ENCODE measurements at places on chromosomes 7 and 10.
A peak's percentile ranks its signal among the peaks of the same experiment; 100 is the strongest.

DNA sequence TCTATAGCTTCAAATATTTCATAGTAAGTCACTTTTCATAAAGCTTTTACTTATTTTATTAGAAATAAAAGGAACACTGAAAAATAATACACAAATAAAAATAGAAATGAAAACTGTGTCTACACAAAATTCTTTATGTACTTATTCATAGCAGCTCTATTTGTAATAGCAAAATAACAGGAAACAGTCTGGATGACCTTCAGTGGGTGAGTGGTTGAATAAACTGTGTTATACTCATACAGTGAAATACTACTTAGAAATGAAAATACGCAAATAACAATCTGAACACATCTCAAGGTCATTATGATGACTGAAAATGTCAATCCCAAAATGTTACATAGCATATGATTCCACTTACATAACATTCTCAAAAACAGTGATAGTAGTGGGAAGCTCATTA lies 138.7 kb upstream of the PCLO start:
- DNase-seq: no peak

GRCh38 chr10:86979977-86980448 lies 11.7 kb downstream of the ADIRF start:
- peak; percentile 63 for DNase-seq

- DNase-seq: no peak
Observed at GRCh38 chr10:122864901-122865300, 14.5 kb downstream of the FAM24B start.

- peak; percentile 43 for DNase-seq
Observed at GRCh38 chr7:105678811-105679495, 97.7 kb upstream of the EFCAB10 start.

GRCh38 chr7:72118366-72118765 lies 293.8 kb downstream of the CALN1 start:
- DNase-seq: no peak

- no peak for DNase-seq
Observed at GRCh38 chr10:61752111-61753011, 89.6 kb downstream of the CABCOCO1 start.

- DNase-seq: no peak
Observed at GRCh38 chr7:66666313-66666952, 37.8 kb downstream of the KCTD7 start.

- no peak for DNase-seq
Observed at GRCh38 chr7:46972205-46972604, 609.7 kb downstream of the TNS3 start.

DNA sequence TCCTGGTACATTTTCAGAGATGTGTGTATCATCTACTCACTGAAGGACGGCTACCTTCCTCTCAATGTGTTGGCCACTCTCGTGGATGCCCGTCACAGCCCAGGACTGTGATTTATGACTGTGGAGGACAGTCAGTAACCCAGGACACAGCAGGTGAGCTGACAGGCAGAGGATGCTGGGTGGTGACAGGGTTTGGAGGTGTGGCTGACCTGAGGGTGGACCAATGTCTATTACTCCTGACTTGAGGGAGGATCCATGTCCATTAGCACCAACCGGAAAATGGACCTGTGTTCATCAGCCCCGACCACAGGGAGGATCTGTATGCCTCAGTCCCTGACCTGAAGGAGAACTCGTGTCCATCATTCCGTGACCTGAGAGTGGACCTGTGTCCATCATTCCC lies 96.1 kb downstream of the ADCY1 start:
- no peak for DNase-seq

Data from tongue (tissue), 3 donors.